ENCODE measurements at places on chromosomes 5 and 9.
A peak's percentile ranks its signal among the peaks of the same experiment; 100 is the strongest.

- no peak for DNase-seq
Measured at GRCh38 chr5:165783024-165783423, 2277.6 kb downstream of the MAT2B start.

DNA sequence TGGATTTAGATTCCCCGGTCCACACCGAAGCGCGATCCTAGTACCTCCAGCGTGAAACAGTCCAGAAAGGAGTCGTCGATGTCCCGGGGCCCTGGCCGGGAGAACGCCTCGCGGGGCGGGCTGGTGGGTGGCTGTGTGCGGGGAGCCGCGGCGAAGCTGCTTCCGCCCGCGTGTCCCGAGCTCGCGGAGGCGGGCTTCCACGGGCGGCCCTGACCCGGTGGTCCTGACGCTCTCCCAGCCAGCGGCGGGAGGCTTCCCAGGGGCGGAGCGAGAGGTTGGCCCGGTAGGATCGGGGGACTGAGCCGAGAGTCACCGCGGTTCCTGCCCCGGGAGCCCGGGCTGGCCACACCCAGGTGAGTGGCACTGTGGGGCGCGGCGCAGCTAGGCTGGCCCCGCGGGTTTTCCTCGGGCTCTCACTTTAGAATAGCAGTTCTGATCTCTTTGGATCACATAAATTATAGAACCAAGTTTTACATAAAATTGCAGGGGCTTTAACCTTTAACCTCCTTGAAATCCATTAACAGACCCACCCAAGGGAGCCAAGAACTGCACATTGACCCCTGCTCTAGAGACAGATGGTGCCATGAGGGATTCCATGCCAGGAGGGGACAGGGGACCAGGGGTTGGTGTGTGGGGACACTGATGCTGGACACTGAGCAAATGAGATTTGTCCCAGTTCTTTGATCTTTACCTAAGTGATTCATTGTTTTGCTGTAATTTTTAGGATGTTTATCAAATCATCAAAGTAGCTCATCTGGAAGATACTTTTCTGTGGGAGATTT is 29.2 kb upstream of the IL31RA start:
- DNase-seq: peak; percentile 5

DNA sequence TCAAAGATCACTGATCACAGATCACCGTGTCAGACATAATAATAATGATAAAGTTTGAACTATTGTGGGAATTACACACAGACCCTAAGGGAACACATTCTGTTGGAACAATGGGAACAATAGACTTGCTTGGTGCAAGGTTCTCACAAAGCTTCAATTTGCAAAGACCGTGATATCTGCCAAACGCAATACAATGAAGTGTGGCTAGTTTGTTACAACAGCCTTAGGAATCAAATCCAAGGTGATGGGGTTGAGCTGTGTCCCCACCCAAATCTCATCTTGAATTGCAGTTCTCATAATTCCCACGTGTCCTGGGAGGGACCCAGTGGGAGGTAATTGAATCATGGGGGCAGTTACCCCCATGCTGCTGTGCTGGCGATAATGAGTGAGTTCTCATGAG is 20.8 kb downstream of the KYAT1 start:
- DNase-seq: no peak

- no peak for DNase-seq
Measured at GRCh38 chr5:96111080-96111756, 149.6 kb upstream of the ELL2 start.

GRCh38 chr9:76926324-76926741 is 20.4 kb upstream of the PRUNE2 start:
- peak; percentile 12 for DNase-seq

GRCh38 chr5:81207009-81207408 is 26.1 kb upstream of the CKMT2 start:
- peak; percentile 6 for DNase-seq

- DNase-seq: no peak
Measured at GRCh38 chr9:73528926-73529325, 377.3 kb downstream of the ANXA1 start.

DNA sequence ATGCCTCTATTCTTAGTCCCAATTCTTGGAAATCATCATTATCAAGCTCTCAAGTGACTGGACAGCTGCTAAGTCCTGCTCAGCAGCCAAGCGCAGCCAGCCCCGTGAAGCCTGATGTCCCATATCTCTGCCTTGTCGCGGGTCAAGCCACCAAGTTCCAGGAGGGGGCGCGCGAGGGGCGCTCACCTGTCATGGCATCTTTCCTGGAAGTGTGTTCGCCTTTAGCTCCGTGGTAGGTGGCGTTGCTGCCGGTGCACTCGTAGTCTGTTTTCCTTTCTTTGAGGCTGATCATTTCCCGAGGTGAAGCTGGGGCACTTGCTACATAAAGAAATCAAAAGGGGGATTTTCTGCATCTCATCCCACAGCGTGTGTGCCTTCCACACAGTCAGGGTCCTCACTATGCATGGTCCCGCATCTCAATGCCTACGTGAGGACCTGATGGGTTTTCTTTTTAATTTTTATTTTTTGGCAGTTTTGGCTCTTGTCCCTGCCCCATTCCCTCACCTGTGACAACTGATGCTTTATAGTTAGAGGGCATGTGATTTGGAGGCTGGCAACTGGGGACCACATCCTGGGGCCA is 227.0 kb upstream of the DAP start:
- DNase-seq: peak; percentile 38

DNA sequence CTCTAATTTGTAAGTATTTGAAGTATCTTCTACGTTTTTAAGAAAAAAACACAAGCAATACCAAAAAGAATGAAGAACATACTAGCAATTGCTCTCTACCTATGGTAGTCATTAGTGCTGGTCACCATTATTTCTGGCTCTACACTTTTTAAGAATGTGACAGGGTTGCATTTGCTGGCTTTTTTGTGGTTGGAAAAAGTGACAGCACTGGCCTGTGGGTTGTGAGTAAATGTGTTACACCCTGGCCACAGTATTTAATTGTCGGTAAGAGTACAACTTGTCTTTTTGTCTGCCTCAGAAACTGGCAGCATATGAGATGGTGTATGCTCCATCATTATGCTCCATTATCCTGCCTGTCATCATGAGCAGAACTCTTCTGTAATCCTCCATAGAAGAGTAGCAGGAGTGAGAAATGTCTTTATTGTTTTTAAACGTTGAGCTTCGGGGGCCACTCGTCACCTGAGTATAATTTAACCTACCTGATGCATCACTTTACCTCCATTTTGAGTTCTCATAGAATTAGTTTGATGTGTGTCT is 449.8 kb downstream of the ISL1 start:
- no peak for DNase-seq

- no peak for DNase-seq
Measured at GRCh38 chr9:99762470-99762869, 59.2 kb upstream of the NR4A3 start.

DNA sequence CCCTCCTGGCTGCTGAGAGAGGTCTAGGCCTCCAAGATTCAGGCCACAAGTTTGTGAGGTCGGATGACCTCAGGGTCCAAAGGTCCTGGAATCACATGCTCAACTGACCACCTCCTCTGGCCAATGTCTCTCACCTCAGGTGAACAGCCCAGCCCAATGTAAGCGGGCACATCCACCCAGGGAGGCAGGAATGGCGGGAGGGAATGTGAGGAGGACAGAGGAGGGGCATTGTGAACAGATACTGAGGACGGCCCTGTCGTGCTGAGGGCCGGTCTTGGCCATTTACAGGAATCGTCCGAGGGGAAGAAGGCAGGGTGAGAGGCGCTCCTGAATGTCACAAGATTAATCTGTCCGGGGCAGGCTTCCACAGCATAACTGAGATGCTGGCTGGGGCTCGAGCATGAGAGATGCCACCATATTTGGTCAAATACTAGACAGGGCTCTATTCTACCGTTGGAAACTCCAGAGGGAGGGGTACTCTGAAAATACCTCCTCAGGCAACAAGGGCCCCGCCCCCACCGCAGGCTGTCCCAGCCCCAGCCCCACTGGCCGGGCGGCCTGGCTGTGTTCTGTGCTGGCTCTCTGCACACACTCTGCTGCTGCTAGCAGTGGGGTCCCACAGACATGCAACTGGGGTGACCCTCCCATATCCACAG is 1.5 kb upstream of the IL17B start:
- DNase-seq: no peak

DNA sequence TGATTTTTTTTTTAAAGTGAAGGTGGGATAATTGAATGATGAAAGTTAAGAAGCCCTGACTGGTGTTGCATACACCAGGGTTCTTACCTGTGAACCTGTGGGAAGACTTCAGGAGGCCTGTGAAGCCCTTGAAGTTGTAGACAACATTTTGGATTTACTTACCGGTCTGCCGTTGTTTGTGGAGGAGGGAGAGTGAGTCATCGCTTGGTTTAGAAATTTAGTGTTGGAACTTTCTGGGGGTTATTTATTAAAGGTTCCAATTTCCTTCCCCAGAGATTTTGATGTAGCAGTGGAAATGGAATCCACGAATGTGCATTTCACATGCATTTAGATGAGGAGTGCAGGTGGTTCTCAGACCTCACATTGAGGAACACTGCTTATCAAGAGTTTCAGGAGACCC is 49.6 kb downstream of the ARHGAP26 start:
- no peak for DNase-seq

GRCh38 chr5:33167541-33167940 is 273.2 kb upstream of the TARS1 start:
- no peak for DNase-seq

DNA sequence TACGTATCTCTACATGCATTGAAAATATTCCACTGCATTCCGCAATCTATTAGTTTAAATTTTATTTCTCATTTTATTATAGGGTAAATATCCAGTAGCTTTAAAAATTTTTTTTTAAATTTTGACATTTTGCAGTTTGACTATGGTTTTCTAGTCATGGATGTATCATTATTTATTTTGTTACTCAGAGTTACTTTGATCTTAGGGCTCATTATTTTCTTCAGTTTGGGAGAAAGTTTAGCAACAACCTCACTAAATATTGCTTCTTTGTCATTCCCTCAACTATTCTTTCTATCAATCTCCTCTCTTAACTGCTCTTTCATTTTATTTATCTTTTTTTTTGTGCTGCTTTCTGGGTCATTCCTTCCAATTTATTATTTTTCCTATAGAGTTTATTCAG is 100.5 kb upstream of the SLCO6A1 start:
- DNase-seq: no peak

DNA sequence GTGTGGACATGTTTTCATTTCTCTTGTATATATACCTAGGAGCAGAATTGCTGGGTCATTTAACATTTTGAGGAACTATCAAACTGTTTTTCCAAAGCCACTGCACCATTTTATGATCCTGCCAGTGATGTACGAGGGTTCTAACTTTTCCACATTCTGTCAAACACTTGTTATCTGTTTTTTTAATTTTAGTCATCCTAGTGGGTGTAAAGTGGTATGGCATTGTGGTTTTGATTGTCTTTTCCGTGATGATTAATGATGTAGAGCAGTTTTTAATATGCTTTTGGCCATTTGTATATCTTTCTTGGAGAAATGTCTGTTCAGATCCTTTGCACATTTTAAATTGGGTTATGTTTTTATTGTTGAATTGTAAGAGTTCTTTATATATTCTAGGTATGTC is 107.0 kb downstream of the MELK start:
- DNase-seq: no peak

GRCh38 chr5:6423327-6424109 is 25.1 kb upstream of the UBE2QL1 start:
- DNase-seq: no peak

- no peak for DNase-seq
Measured at GRCh38 chr5:93575461-93576414, 5.3 kb downstream of the NR2F1-AS1 start.

DNA sequence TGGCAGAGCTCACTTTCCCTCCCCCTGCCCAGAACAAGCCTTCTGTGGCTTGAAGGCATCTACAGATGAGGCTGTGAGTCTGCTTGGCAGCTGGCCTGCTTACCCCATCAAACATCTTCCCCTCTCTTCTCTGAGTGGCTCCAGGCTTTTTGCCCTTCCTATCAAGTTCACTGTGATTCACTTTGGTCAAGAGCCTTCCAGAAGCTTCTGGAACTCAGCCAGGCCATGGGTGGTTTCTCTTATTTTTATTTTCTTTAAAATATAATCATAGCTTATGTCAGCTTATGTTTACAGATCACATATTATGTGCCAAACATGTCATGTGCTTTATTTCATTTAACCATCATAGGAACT is 267.0 kb downstream of the SEC61B start:
- no peak for DNase-seq

DNA sequence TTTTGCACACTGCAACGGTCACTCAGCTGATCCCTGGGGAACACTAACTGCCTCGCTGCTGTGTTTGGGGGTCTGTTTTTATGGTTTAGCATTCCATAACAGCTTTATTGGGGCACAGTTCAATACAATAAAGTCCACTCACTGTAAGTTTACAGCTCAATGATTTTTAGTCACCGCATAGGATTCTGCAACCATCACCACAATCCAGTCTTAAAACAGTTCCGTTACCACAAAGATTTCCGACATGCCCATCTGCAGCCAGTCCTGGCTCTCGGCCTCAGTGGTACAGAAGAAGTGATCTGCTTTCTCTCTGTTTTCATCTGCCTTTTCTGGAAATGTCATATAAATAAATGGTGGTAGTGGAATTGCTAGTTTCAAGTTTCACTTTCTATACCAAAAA is 23.6 kb downstream of the OR2V2 start:
- peak; percentile 64 for DNase-seq

- no peak for DNase-seq
Measured at GRCh38 chr5:113608113-113608596, 94.7 kb downstream of the YTHDC2 start.

DNA sequence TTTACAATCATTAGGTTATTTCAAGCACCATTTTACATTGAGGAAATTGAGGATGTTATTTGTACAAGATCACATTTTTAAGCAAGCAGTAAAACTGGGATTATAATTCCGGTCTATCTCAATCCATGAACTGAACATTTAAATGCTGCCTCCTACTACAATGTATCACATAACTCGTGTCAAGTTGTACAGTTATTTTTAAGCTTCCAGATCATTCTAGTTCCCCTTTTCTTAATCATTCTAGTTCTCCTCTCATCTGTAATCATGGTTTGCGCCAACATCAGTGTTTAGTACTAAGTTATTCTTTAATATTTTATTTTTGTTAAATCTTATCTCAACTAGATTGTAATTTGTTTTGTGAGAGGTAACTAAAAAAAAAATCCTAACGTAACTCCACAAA is 2.4 kb upstream of the UHRF2 start:
- no peak for DNase-seq

DNA sequence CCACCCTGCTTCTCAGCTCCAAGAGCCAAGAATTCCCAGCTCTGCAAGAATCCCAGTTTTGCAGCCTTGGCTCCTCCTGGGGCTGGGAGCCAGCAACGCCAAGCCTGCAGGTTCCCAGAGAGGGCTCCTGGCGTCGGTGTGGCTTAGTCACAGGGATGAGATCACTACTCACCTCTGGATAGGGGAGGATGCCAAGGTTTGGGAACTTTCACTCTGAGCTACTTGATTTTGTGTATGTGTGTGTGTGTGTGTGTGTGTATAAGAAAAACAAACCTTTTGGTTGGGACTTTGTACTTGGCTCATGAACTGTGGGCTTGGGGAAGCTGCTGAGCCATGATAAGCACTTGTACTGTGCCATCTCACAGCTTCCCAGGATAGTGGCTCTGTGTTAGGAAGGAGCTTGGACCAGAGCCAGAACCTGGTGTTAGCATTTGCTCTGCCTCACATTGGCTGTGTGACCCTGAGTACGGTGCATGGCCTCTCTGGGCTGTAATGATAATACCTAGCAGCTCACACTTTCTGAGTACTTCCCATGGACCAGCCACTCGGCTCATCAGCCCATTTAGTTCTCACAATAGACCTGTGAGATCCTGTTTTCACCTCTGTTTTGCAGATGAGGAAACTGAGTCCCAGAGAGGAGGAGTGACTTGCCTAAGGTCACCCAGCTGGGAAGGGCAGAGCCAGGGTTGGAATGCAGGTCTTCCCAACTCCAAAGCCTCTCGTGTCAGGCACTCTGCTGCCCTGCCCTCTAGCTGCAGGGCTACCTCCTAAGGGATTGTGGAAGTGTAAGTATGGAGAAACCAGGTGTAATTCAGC is 41.4 kb upstream of the DAB2IP start:
- DNase-seq: peak; percentile 89

- DNase-seq: no peak
Measured at GRCh38 chr5:97452646-97453045, 269.6 kb upstream of the RIOK2 start.

Data from Caki2 (cell line).